ENCODE measurements at places on chromosomes 5 and 9.

- DNase-seq = no peak
These were observed 153.6 kb downstream of the BRINP1 start for GRCh38 chr9:119215651-119216050.

DNA sequence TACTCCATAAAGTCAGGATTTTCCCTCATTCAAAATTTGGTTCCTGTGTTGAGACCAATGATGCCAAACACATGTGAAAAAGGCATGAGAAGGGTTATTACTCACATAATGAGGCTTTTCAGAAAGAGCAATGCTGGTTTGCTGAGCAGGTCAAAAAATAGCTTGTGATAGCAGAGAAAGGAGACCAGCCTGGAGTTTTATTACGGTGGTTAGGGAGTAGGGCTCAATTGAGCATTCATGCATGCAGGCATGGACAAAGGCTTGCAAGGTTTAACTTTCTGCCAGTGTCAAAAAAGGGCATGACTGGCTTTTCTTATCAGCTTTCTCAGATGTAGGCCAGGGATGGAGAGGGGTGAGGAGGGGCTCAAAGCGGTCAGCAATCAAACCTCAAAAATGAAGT lies 628.3 kb downstream of the DNAH5 start:
- DNase-seq = no peak

GRCh38 chr5:131148835-131149234 lies 16.2 kb downstream of the HINT1 start:
- no peak for DNase-seq

DNA sequence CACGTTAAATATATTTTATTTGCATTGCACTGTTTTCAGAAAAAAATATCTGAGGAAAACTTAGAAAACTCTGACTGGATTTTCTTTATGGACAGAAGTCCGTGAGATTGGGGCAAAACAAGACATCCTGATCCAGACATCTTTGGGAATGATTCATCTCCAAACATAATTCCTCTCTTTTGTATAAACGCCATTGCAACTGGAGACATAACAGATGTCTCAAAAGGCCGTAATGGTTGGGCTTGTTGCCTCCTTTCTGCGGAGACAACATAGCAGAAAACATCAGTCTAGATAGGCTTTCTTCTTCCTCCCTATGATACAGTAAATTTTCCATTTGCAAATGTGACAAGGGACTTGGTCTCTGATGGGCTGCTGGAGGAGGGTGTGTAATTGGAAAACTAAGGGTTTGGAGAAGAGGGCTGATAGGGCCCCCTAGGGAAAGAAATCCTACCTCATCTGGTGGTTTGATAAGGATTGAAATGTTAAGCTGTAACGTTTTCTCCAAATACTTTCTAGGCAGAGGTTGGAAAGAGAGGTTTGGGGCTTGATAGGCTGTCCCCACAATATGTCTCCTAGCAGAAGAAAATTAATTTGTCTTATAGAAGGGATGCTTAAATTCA lies 631.5 kb upstream of the ST8SIA4 start:
- DNase-seq = no peak

DNA sequence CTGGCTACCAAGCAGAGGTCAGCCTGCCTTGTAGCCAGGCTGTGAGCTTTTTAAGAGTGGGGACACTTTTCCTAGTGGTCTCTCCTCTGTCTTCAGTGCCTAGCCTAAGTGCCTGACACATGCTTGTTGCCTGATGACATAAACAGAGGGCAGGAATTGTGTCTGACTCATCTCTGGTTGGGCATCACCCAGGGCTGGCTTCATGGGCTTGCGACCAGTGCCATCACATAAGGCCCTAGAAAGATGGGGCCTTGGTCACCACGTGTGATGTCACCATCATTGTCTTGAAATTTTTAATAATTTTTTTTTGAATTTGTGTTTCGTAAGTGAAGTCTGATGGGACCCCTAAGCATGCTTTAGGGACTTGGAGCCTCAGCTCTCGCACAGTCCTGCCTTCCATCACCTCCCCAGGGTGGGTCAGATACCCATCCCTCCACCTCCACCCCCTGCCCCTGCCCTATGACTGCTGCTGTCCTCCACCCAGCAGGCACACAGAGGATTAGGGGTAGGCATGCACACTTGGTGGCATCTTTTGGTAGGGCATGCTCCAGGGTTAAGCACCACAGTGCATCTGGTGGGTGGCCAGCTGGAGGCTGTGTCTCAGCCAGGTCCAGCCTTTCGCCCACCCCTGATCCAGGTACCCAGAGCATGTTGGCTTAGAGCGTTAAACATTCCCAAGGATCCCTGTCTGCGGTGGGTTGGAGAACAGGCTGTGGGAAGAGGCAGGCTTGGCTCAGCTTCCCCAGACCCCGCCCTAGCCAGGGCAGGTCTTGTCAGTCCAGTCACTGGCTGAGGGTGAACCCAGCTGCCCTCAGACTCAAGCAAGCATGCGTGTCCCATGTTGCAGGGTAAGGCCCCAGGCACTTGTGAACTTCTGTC lies 80.1 kb upstream of the SH3PXD2B start:
- DNase-seq = no peak

GRCh38 chr5:148860599-148860998 lies 34.2 kb downstream of the ADRB2 start:
- DNase-seq = no peak
